ENCODE measurements at places on chromosomes 5 and 9. TPM values are rescaled to one million over a fixed set of nuclear protein-coding genes. Genes with fewer than 3 reads are reported as not detected.
A peak's percentile ranks its signal among the peaks of the same experiment; 100 is the strongest.

Gene CER1
- polyA plus RNA-seq: 0.09 TPM

Gene PCDHB7
- 2.9 TPM for polyA plus RNA-seq

DNA sequence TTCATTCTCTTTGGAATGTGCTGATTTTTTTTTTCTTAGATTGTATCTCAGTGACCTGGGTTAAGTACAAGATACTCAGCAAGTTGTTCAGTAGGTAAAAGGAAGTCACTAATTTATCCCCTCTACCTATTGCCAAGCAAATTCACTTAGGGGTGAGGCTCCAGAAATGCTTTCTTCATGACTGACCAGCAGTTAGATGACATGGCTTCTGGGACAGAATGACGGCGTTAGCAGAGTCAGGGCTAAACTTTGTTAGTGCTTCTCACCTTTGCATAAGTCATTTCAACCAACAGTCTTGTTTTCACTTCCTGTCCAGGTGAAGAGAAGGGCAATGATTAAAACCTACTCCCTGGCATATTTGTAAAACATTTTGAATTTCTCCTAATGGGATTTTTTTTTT lies 20.2 kb upstream of the MTAP start:
- no peak for DNase-seq

DNA sequence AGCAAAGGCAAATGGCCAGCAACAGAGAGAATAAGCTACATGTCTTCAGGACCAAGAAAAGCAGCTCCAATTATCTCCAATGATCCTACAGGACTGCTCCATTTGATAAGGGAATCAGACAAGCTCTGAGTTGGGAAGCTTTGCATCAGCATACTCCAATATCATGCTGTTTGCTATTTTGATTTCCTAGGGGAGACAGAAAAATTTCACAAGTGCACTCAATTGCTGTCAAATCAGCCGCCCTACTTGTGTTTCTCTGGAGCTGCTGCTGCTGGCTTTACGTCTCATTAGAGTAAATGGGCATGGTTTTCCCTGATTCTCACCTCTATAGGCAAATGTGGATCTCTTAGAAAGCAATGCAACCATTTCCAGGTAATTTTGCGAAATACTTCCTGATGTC lies 201.7 kb downstream of the PRELID2 start:
- no peak for DNase-seq

GRCh38 chr5:154042766-154043165 lies 4.0 kb downstream of the MFAP3 start:
- peak; percentile 14 for DNase-seq

DNA sequence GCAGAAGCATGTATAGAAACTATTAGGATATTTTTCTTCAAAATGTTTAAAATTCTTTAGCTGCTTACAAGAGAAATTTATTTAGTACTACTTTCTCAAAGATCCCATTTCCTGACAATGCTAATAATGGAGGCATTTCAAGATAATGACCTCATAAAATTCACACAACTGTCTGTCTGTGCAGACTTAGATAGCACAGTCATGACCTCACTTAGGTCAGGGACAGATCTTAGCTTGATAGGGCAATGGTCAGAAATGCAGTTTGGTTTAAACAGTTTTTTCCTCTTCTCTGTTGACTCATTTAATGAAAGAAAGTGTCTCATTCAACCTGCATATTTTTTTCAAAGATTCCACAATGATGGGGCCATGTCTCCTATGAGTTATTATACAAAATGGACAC lies 128.4 kb downstream of the GRIA1 start:
- DNase-seq: no peak

- no peak for DNase-seq
Observed at GRCh38 chr9:133779516-133780403, 41.6 kb upstream of the SARDH start.
